ENCODE measurements at places on chromosomes 4 and X.

DNA sequence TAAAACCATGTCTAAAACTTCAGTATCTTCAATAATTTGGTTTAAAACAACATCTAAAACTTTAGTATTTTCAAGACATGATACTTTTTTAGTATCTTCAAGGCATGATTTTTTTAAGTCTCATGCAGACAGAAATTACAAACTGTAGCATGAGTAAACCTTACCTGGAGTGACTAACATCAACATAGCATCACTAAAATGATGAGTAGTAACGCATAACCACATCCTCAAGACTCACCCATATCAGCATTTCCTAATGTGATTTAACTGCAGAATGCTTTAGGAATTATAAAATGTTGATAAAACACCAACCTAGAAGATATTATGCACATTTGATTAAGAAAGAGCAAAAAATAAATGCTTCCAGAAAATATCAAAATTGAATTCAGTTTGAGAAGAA, 19.7 kb upstream of the EDNRA start:
- DNase-seq, result no peak

- DNase-seq, result no peak
Measured at GRCh38 chr4:151736361-151736760, 24.4 kb downstream of the GATB start.

DNA sequence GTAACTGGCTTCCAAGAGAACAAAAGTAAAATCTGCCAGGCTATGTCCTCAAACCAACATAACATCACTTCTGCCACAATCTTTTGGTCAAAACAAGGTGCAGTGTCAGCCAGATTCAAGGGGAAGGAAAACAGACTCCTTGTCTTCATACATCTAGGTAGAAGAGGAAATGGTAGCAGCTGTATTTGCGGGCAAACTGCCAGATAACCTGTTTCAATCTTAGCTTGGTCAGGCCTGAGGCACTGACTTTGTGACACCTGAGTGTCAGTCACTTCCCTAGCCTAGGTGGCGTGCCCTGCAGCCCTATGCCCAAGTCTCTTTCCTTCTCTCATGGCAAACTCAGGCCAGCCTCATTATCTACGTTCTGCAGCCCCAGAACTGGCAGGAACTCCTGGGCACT, 146.2 kb upstream of the JADE1 start:
- DNase-seq, result no peak

DNA sequence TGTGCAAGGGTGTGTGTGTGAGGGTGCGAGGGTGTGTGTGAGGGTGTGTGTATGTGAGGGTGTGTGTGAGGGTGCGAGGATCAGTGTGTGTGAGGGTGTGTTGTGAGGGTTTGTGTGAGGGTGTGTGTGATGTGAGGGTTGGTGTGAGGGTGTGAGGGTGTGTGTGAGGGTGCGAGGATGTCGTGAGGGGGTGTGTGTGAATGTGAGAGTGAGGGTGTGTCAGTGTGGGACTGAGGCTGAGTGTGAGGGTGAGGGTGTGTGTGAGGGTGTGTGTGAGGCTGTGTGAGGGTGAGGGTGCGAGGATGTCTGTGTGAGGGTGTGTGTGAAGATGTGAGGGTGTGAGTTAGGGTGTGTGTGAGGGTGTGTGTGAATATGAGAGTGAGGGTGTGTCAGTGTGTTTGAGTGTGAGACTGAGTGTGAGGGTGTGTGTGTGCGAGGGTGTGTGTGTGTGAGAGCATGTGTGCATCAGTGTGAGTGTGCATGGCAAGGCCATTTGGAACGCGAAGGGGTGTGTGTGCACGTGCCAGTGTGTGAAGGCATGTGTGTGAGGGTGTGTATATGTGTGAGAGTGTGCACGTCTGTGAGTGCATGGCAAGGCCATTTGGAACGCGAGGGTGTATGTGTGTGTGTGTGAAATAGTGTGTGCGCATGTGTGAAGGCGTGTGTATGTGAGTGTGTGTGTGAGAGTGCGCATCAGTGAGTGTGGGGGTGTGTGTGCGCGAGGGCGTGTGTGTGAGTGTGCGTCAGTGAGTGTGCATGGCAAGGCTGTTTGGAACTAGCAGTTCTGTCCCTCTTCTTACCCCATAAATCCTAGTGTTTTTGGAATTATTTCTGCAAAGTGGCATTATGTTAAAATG, 69.8 kb downstream of the RGS12 start:
- no peak for DNase-seq

- no peak for DNase-seq
Measured at GRCh38 chr4:142201041-142201440, 564.7 kb downstream of the IL15 start.

- no peak for DNase-seq
Measured at GRCh38 chrX:10582945-10583344, 37.4 kb downstream of the MID1 start.

DNA sequence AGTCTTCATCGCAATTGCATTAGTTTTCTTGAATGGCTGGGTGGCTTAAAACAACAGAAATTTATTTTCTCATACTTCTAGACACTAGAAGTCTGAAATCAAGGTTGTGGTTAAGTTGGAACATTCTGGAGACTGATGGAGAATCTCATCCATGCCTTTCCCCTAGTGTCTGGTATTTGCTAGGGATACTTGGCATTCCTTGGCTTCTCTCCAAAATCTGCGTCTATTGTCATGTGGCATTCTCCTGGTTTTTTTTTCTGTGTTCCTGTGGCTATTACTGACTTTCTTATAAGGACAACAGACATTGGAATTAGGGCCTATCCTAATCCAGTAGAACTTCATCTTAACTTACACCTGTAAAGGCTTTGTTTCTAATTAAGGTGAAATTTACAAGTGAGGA, 272.8 kb upstream of the EPHA5 start:
- no peak for DNase-seq

- no peak for DNase-seq
Measured at GRCh38 chr4:101236097-101236496, 111.2 kb downstream of the PPP3CA start.

GRCh38 chr4:150789864-150790263, 207.9 kb downstream of the MAB21L2 start:
- no peak for DNase-seq

- DNase-seq, result no peak
Measured at GRCh38 chrX:37817176-37817575, 30.2 kb downstream of the DYNLT3 start.

DNA sequence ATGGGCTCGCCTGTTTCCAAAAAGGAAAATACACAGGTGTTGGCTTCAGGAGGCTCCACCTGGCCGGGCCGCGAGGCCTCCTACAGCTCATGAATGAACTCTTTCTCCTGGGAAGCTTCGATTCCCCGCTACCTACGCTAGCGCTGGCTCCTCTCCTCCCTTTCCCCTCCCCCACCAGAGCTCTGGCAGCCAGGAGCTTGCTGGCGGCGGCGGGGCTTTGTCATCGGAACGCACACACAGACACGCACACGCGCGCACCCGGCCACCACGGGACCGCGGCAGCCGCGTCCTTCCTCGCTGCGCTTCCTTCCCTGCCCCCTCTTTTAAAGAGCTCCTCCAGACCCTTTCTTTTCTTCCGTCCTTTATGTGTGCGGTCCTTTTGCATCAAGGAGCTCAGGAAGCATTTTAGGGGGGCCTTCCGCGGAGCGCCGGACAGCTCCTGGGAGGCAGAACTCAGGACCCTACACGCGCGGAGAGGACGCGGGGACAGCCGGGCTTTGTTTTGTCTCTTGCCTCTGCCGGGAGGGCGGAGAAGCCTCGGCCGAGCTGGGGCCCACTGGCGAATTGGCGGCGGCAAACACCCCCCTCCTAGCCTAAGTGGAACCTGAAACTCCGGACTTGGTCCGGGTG, 70.2 kb upstream of the BCOR start:
- no peak for DNase-seq

DNA sequence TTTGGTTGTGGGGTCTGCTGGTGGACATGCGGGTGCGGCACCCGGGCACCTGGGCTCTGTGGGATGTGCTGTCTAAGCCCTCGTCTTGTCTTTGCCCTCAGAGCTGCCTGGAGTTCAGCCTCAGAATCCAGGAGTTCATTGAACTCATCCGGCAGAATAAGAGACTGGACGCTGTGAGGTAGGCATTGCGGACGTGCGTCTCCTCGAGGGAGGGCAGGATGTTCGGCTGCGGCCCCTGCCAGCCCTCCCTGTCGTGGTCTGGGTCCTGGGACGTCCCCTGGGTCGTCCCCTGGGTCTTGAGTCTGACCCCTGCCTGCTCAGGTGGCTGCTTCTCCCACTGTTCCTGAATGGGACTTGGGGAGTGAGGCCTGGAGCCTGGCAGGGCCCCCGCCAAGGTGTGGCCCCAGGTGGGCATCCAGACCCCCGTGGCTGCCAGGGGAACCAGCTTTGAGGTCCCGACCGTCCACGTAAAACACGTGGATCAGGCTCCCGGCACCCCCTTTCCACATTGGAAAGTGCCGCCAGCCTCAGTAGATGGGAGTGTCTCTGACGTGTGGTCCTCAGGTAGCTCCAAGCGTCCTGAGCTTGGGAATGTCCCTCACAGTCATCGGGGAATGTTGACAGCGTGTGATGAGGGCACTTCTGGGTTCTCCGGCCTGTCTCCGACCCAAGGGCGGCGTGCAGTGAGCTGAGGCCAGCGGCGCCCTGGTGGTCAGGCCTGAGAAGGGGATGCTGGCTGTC, 19.3 kb upstream of the UVSSA start:
- DNase-seq, result no peak

DNA sequence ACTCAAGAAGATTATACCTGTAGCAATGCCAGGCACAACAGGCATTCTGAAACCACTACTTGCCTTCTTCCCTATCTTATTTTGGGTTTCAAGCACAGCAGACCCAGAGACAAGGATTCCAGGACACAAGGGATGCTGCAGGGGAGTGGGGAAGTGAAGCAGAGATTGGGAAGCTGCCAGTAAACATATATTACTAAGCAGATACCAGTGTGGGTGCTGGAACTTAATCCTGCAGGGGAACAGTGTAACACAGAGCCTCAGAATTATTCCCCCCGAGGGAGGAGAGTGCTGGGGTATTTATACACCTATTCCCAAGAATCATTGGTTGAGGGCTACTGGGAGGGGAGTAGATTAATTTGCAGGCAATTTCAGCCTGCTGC, 33.3 kb upstream of the MAML3 start:
- no peak for DNase-seq

- DNase-seq, result no peak
Measured at GRCh38 chr4:159368320-159368719, 265.4 kb downstream of the RAPGEF2 start.

GRCh38 chr4:166413356-166413755, 540.3 kb downstream of the TLL1 start:
- no peak for DNase-seq

DNA sequence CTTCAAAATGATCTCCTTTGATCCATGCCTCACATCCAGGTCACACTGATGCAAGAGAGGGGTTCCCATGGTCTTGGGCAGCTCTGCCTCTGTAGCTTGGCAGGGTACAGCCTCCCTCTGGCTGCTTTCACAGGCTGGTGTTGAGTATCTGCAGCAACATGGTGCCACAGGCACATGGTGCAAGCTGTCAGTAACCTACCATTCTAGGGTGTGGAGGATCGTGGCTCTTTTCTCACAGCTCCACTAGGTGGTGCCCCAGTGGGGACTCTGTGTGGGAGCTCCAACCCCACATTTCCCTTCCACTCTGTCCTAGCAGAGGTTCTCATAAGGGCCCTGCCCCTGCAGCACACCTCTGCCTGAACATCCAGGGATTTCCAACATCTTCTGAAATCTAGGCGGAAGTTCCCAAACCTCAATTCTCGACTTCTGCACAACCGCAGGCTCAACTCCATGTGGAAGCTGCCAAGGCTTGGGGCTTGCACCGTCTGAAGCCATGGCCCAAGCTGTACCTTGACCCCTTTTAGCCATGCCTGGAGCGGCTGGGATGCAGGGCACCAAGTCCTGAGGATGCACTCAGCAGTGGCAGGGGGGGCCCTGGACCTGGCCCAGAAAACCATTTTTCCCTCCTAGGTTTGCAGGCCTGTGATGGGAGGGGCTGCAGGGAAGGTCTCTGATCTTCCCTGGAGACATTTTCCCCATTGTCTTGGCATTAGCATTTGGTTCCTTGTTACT, 137.8 kb upstream of the NUDT6 start:
- no peak for DNase-seq

- no peak for DNase-seq
Measured at GRCh38 chrX:2540426-2540947, 39.7 kb upstream of the DHRSX start.

GRCh38 chr4:8067274-8067936, 91.2 kb downstream of the ABLIM2 start:
- no peak for DNase-seq

DNA sequence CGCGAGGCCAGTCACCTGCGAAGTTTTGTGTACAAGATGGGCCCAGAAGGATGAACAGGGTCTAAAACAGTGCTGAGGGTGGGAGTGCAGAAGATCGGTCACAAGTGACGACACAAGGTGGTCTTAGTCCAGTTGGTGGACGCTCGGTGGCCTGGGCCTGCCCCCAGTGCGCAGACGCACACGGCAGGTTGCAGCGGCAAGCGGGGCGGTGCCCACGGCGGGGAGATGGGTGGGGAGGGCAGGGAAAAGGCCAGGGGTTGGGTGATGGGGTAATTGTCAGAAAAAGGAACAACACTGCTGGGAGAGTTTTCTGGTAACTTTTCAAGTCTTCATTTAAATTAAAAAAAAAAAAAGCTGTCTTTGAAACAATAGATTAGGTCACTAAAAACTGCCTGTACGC, 1.0 kb upstream of the PRDX4 start:
- DNase-seq, result no peak

GRCh38 chrX:20414762-20415445, 148.2 kb upstream of the RPS6KA3 start:
- no peak for DNase-seq

GRCh38 chrX:147741776-147742175, 169.9 kb upstream of the FMR1 start:
- DNase-seq, result no peak

DNA sequence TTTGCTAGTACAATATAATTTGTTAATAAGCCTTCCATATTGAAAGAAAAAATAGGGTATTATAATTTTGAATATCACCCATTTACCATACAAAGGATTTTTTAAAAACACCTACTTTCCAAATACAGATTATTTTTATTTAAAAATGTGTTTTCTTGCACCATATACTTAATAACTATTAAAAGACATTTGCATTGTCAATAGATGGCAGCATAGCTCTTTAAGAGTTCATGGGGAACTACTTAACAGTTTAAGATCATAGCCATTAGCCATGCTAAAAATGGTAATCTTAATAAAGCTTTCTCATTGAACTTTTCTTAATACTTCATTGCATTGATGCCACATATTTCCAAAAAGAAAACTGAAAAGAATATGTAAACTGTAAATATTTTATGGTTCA, 1995.9 kb downstream of the C4orf33 start:
- no peak for DNase-seq

Data from activated T-cell treated with anti-CD3 and anti-CD28 coated beads for 48 hours (primary cell).